ENCODE measurements at places on chromosomes 16 and 17.

GRCh38 chr17:76527430-76528111 is 9.9 kb downstream of the CYGB start:
- peak; percentile 92 for DNase-seq

- no peak for DNase-seq
Observed at GRCh38 chr17:55518510-55518909, 7.3 kb upstream of the SMIM36 start.

GRCh38 chr16:11100239-11100750 is 155.7 kb downstream of the SOCS1 start:
- DNase-seq: peak; percentile 53

- DNase-seq: no peak
Observed at GRCh38 chr17:8176998-8177731, 985 bp upstream of the TMEM107 start.

GRCh38 chr17:3678095-3678820 is 9.6 kb downstream of the EMC6 start:
- peak; percentile 91 for DNase-seq

DNA sequence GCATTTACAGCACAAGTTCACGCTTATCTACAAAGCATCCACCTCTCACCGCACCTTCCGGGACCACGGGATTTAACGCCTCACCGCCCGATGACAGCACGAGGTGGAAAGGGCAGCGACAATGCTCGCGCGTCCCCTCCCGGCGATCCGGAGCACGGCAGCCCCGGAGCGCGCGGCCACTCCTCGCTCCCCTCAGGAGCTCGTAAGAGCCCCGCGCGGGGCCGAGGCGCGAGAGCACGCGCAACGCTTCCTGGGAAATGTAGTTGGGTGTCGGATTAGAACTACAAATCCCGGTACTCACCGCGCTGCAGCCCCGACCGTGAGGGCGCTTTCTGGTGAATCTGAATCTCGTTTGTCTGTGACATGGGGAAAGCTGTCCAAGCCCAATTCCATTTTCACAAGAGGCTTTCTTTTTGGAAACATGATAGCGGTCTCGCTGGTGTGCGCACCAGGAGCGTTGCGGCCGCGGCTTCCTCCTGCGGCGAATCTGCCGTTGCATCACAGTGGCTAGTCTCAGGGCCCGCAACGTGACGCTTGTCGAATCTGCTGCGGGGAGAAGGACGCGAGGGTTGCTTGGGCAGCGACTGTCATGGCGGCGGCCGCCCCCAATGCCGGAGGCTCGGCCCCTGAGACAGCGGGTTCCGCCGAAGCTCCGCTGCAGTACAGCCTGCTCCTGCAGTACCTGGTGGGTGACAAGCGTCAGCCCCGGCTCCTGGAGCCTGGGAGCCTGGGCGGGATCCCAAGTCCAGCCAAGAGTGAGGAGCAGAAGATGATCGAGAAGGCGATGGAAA is at the start of gene TIMM22:
TIMM22 (plus strand) TSS at position 576 of the 791 bp plus-strand sequence; CDS start at position 590, 14 bp downstream.
- DNase-seq: peak; percentile 99

GRCh38 chr16:19542138-19542821 is 13.2 kb upstream of the VPS35L start:
- DNase-seq: no peak

DNA sequence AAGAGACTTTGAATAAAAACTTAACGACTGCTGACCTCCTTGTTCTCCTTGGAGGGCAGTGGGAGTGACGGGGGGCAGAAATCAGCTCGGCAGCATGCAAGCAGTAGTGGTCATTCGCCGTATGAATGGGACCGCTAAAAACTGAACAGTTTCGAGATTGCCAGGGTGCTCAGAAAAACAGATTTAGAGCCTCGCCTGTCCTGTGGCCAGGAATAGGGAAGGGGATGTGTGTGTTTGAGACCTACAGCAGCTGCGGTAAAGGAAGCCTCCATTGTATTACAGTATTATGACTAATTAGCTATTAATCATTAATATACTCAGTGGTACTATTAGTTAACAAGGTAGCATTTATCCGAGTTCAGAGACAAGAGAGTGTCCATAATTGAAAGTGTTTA is 670 bp upstream of the ZNF652 start:
- no peak for DNase-seq

GRCh38 chr16:87828071-87828906 is 41.0 kb downstream of the SLC7A5 start:
- DNase-seq: no peak

Measured in H9 (cell line).